ENCODE measurements at places on chromosomes 12 and 14.

DNA sequence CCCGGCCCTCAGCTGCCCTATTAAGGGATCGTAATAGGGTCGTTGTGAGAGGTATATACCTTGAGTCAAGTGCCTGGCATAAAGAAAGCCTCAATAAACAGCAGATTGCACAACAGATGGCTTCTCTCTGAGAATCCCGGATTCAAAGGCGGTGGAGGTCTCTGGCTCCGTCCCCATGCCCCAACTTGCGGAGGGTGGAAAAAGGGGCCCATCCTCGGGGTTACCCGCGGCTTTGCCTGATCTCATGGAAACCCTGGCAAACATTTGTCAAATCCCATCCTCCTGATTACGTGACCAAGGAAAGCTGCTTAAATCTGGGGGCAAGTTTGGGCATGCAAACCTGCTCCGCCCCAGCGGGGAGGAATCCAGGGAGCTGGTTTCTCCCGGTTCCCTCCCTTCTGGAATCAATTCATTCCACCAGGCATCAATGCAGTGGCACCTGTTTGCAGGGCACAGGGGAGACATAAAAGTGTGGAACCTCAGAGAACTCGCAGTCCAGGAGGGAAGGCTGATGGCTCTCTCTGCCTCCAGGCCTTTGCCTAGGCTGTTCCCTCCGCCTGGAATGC is 12.3 kb downstream of the TRPV4 start:
- DNase-seq = no peak

DNA sequence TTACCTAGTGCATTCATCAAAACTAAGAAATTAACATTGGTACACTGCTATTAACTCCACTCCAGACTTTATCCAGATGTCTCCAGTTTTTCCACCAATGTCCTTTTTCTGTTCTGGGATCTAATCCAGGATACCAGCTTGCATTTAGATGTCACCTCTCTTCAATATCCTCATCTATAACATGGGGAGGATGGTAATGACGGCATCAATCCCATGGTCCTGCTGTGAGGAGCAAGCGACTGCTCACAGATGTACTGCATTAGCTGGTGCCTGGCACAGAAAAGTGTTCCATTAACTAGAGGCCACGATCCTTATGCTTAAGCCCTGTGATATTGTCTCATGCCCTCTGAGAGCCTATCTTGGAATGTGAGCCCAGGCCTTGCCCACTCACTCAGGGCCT is 53.8 kb downstream of the CALM1 start:
- no peak for DNase-seq

DNA sequence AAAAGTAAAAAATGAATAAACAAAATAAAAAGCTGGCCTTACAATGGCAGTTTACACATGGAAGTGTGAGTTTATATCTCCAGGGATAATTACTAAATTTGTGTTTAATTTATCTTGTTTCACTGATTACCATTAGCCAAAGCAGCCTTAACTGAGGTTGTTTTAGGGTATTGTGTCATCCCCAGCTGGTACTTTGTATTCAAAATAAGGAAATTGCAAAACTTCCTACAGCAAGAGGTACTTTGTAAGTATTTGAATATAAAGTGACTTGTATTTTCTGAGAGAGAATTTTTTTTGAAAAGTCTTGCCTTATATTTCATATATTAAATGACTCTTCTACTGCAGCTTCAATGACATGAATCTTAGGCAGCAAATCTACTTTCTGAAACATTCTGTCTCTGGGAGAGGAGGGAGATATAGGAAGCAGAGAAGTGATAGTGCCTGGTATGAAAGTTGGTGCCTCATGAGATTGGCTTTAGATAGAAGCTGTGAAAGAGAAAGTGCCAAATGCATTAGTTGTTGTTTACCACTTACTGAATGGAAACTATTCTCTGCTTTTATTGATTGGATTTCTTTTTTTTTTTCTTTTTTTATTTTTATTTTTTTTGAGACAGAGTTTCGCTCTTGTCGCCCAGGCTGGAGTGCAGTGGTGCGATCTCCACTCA is 6.7 kb downstream of the FNTB start:
- DNase-seq = no peak

- DNase-seq = peak; percentile 38
Measured at GRCh38 chr12:51390891-51391282, 319 bp downstream of the GALNT6 start.

- DNase-seq = no peak
Measured at GRCh38 chr14:38971258-38971921, 131.6 kb downstream of the SEC23A start.

GRCh38 chr12:124040737-124041136 is 67.7 kb downstream of the ZNF664 start:
- DNase-seq = no peak

Data from CD4-positive, alpha-beta T cell (primary cell).